AG04450 (cell line): ENCODE measurements at places on chromosomes 11 and 22.

DNA sequence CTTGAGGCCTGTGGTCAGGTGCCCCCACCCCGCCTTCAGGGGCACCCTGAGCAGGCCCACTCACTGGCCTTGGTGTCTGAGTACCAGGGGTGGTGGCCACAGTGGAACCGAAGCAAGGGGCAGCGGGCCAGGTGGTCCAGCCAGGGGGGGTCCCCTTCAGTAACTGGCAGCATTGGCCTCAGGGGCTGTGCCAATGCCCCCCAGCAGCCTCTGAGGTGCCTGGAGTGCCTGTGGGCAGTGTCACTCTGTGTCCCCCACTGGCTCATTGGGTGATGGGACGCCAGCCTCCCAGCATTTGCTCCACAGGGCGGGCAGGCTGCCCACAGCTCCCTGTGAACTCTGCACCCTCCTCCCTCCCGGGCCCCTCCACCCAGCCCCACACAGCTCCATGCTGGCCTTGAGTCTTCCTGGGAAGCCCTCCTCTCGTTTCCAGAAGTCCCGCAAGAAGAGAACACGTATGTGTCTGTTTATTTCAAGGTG, 29.5 kb upstream of the CARS1 start:
- no peak for DNase-seq

GRCh38 chr11:2865922-2866577, 19.5 kb downstream of the CDKN1C start:
- DNase-seq, result no peak

- DNase-seq, result peak; percentile 7
Observed at GRCh38 chr11:93842461-93842860, 8.0 kb downstream of the VSTM5 start.

- DNase-seq, result no peak
Observed at GRCh38 chr22:45775569-45776312, 104.1 kb downstream of the ATXN10 start.

DNA sequence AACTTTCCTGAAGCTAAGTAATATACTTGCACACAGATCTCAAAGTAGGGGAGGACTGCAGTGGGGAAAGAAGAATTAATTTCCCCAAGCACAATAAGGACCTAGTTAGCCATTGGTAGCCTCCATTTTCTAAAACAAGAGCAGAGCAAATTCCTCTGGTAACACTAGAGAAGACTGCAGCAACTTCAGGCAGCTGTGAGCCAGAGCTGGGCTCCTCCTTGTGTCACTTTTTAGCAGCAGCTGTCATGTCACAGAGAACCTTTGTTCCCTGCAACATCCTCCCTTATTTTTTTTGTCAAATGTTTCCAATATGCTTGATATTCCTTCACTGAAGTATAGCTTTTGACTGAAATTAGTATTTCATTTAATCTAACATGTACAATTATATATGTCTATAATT, 54.4 kb downstream of the RRAS2 start:
- no peak for DNase-seq

- no peak for DNase-seq
Observed at GRCh38 chr11:324156-324555, 3.5 kb upstream of the IFITM3 start.

- DNase-seq, result no peak
Observed at GRCh38 chr22:17684245-17684644, 45.7 kb downstream of the BCL2L13 start.

DNA sequence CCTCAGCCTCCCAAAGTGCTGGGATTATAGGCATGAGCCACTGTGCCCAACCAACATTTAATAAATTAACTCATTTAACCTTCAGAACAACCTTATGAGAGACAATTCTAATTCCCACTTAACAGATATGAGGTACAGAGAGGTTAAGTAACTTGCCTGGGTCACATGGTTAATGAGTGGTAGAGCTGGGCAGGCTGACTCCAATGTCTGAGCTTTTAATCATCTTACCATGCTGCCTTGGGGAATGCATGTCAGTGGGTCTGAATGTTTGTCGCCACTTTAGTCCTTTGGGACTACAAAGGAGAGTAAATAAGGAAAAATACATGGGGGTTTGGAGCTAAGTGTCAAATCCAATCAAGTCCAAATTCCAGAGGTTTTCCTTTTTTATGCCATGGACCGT, 11.2 kb upstream of the PIK3C2A start:
- DNase-seq, result no peak

DNA sequence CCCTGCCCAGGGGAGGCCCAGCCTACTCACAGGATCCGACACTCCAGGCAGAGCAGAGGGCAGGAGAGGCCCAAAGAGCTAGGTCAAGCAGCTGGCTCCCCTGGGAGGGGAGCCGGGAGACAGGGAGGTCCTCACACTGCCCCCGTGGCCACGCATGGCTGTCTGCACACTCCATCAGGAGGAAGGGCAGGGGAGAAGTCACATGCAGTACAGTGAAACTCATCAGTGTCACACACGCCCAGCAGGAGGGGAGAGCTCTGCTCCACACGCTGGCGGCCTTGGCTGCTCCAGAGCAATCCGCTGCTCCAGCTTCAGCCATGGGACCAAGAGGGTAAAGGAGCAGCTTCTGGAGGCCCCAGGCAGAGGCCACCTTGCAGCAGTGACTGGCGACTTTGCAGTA, 14.3 kb downstream of the TCIRG1 start:
- DNase-seq, result no peak

- no peak for DNase-seq
Observed at GRCh38 chr11:61083601-61084147, 18.6 kb upstream of the CD5 start.

GRCh38 chr11:18765554-18765953, 26.0 kb downstream of the PTPN5 start:
- no peak for DNase-seq

DNA sequence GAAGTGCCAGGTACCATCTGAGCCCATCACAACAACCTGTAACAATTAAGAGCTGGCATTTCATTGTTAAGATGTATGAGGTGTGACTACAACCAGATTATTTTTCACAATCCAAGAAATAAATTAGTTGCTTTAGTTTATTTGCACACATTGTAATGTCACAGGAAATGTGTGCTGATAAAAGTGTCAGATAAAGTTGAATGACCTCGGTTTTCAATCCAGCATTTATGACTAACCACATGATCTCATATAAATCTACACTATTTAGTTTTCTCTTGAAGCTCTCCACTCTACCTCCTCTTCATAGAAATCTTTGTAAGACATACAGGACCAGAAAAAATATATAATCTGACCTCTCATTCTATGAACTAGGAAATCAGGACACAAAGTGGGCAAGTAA, 166.2 kb downstream of the PGR start:
- no peak for DNase-seq

DNA sequence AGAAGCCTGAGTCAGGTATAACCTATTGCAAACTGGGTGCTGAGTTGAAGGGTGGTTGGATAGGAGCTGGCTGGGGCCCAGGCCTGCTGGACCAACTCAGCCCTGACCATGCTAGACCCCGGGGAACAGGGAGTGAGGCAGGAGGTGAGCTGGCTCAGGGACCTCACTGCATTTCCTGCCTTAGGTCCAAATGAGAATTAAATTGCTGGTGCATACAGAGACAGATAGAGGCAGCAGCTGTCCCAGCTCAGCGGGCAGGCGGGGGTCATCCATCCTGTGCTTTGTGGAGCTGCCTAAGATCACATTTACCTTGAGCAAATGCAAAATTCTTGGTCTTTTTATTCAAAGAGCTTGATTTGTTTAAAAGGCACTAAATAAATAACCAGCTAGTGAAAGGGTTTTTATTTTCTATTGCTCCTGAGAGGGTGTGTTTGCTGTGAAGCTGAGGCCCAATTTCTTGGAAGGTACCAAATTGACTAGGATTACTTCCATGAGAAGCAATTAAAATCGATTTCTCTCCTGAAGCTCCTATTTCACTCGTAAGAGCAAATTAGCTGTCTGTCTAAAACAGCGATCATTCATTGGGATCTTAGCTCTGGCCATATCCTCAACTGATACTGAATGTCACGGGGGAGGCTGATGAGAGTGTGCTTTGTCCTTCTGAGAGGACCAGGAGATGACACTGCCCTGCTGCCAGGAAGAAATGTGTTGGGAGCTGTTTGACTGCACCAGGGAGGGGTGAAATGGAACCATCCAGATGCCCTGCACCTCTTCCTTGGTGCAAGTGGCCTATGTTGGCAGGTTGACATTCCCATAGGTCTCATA, 24.9 kb downstream of the USH1C start:
- no peak for DNase-seq

DNA sequence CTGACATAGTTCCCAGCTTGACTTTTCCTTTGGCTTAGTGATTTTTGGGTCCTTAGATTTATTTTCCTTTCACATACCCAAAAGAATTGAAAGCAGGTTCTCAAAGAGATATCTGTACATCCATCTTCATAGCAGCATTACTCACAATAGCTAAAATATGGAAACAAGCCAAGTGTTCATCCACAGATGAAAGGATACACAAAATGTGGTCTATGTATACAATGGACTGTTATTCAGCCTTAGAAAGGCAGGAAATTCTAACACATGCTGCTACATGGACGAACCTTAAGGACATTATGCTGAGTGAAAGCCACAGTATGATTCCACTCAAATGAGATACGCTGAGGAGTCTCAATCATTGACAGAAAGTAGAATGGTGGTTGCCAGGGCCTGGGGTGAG, 171.8 kb downstream of the IGLL1 start:
- DNase-seq, result no peak

- DNase-seq, result no peak
Observed at GRCh38 chr11:80034801-80035200, 594.0 kb upstream of the TENM4 start.

DNA sequence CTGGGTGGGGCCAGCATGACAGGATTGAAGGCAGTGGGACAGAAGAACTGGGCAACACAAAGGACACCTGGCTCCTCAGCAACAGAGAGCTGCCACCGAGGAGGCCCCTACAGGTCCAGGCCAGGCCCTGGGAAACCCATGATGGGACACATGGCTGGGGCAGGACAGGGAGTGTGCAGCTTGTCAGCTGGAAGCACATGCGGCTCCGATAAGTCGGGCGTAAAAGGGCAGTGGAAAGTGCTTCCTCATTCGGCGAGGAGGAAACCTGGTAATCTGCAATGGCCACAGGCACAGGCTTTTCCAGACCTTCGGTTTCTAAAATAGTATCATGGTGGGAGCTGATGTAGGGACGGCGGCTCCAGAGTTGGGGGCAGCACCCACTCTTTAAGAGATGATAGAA, 16.5 kb downstream of the GNAZ start:
- no peak for DNase-seq

GRCh38 chr11:64352099-64352994, 6.6 kb upstream of the RPS6KA4 start:
- DNase-seq, result no peak

DNA sequence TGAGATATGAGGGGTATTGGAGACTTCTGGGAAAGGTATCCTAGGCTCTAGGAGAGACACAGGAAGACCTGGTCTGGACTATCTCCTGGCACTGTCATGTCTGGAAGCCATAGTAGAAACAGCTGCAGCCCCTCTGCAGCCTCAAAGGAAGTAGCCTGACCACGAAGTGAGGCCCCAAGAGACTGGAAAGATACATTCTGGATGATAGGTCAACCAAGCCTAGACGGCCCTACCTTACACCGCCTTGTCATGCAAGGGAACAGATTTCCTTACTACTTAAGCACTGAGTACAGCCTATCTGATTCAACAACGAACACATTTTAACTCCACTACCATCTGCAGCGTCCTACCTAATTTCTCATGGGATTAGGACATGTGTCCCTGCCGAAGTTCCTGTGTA, 31.1 kb downstream of the UQCR10 start:
- DNase-seq, result no peak

DNA sequence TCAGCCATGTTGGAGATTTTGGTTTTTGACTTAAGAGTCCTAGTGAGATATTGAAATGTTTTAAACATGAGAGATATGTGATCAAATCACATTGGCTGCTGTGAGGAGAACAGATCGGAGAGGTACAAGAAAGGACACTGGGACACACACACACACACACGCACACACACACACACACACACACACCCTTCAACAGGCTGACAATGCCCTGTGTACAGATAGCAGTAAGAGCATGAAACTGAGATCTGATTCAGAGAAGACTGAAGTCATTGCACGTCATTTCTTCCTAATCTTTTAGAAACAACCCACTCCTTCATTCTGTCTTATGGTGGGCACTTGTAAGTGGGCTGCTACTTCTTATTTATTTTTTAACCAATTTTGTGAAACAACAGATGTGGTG, 200.5 kb upstream of the E2F8 start:
- no peak for DNase-seq

DNA sequence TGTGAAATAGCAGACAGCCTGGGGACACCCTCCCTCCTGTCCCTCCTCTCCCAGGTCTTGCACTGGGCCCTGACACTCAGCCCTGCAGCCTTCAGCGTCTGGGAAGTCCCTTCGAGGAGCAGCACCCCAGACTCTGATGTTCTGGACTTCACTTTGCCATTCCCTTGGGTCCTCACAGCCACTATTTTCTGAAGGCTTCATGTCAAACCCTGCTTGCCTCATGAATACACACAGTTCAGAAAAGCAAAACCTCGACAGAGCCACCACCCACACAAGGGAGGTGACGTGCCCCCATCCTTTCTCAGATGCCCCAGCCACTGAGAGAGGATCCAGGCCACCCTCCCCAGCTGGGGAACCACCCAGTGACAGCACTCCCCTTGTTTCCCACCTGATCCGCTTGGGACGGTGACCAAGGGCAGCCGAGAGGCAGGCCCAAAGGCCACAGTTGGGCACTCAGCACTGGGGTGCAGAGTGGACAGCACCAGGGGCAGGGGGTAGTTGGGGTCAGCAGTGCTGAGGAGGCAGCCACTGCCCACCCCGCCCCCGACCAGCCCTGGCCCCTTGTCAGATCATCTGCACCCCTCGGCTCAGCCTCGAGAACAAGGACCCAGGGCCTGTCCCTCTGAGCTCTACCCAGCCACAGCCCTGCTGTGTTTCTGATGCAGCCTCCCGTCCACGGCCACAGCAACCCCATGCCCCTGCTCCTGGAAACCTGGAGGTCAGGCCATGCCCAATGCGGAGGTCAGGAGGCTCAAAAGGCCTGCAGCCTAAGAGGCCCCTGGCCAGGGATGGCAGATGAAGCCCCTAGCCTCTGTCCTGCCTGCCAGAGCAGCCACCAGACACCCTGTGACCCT, 3.1 kb upstream of the TNNT3 start:
- no peak for DNase-seq

GRCh38 chr11:27456795-27457329, 15.7 kb downstream of the LGR4 start:
- DNase-seq, result no peak

- DNase-seq, result no peak
Observed at GRCh38 chr11:43516316-43516850, 157.7 kb downstream of the TTC17 start.

DNA sequence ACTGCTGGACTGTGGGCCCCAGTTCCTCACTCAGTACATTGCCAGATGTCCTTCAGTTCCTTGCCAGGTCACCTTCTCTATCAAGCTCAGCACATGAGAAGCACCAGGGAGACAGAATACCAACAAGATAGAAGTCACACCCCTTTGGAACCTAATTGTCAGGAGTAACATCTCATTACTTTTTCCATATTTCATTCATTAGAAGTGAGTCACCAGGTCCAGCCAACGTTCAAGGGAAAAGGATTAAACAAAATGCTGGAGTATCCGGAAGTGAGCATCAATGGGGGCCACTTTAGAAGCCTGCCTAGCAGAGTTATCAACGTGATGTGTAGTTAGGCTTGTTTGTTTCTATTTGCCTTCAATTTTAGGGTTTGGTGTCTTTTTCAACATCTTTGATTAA, 569.3 kb downstream of the MIAT start:
- no peak for DNase-seq
